ENCODE measurements at places on chromosomes 3 and 15.

- DNase-seq, result no peak
These were observed 61.4 kb downstream of the BFSP2 start for GRCh38 chr3:133461291-133461690.

GRCh38 chr3:169362301-169362700 is 301.2 kb downstream of the MECOM start:
- DNase-seq, result no peak

DNA sequence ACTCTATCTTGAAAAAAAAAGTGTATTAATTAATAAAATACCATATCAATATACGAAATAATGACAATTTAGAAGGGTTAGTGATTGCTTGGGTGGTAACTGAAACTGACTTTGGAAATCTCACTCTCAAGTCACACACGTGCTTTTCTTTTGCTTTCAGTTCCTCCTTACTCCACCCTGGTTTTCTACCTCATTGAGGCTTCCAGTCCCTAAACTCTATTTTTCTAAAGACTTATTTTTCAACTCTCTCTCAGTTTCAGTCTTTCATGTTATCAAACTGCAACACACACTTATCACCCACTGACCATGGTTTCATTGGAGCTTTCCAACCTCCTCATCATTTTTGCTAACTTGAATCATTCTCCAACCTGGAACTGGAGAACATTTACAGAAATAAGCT is 23.5 kb downstream of the IL12A start:
- DNase-seq, result no peak

DNA sequence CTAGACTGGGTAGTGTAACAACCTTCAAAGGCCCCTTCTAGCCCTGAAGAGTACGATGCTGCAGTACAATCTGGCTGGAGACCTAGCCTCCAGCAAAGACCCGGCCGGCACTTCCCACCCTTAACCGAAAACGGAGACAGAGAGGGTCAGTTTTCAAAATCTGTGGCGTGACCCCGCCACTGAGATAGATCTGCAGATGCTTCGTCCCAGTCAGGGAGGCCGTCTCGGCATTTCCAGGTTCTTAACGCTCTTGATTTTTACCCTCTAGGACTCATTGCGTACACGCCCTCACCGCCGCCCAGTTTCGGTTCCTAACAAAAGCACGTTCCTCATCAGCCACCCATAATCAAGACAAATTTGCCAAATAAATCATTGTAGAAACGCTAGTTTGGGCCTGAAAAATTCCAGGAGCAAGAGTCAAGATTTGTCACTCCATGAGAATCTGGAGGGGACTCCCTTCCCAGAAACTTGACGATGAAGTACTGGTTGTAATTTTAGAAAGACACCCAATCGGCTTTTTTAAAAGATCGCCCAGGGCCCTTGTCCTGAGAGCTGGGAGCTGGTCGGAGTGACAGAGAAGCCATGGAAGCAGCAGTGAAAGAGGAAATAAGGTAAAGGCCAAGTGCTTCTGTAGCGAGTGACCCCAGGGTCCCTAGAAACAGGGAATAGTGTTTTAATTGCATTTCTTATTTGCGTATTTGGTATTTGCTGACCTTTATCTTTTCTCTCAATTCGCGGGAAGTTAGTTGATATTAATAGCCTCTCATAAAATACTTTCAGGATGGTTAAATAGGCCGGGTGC is 868 bp upstream of the TMEM87A start:
- DNase-seq, result peak; percentile 36

DNA sequence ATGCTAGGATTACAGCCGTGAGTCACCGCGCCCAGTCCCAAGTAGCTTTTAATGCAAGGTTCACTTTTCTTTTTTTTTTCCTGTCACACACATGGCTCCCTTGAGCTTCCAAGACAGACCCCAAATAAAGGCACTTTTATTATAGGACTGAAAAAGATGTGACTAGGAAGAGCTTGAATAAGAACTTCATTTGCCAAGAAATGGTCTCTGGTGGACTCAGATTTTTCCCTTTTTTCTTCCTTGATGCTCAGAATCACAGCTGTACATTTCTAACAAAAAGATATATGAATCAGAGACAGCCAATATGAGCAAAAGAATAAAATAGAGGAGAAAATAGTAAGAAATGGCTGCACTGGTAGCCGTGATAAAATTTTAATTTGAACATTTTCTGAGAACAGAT is 337.2 kb downstream of the MAGI1 start:
- DNase-seq, result no peak

GRCh38 chr15:49720261-49720660 is 99.4 kb downstream of the DTWD1 start:
- no peak for DNase-seq

DNA sequence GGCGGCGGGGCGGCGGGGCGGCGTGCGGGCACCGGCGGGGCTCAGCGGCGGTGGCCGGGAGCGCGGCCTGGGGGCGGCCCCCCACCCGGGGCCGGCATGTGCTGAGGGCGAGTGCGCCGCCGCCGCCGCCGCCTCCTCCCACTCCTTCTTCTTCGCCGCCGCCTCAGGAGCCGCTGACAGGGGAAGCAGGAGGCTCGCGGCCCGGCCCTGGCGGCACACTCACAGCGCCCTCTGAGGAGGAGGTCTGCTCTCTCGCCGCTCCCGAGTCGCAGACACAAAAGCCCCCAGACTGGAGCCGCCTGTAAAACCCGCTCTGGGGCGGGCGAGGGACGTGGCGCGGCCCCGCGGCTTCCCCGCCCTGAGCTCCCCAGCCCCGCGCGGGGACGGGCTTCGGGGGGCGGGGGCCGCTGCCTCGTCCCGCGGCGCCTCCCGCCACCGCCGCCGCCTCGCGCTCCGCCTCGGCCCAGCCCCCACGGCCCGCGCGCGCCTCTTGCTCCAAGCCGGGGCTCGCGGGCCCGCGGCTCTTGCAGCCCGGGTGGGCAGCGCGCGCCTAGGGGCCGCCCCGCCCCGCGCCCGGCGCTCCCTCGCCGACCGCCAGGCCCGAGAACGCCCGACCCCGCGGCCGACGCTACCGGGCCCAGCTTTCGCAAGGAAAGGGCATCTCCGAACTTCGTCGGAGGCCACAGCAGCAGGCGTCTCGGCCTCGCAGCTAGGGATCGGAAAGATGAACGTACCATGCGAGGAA is at the start of gene PYGO1:
Gene PYGO1 (minus strand): TSS at position 276 of the 745 bp plus-strand sequence. CDS start 462 bp downstream, outside the sequence.
- DNase-seq, result peak; percentile 84

GRCh38 chr15:63233667-63234423 is 43.6 kb upstream of the APH1B start:
- DNase-seq, result no peak

Data from glutamatergic neuron (in vitro differentiated cells).